ENCODE measurements at places on chromosomes 1 and 21.

DNA sequence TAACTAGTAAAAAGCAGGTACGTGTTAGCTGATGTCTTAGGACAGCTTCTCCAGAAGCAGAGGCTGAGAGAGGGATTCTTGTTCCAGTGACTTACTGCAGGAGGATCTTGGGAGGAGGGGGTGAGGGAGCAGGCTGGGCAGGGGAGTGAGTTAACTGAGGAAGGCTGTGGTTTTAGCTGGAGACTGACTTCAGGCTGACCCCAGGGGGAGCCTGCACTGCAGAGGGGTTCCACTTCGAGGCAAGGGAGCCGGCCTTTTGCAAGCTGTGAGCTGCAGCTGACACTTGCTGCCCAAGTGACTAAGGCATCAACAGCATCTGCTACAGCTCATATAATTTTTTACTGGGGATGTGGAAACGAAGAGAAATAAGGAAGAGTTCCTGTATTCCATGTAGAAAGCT lies 50.4 kb upstream of the SOD1 start:
- DNase-seq = no peak

DNA sequence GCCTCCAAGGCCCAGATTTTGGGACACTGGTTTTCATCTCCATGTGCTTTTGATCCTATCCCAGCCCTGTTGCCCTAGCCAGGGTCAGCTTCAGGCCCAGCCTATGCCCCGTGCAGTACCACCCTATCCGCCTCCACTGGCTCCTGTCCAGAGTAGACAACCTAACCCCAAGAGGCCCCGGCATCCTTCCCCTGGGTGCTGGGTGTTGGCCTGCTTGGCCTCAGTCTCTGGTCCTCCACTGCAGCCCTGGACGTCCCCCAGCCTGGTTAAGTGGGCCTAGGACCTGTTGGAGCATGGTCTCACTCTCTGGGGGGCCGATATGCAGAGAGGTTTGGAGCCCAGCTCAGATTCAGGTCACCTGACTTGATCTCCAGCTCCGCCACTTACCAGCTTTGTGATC lies 1.6 kb downstream of the CSF3R start:
- no peak for DNase-seq

- no peak for DNase-seq
Observed at GRCh38 chr1:17235135-17235885, 13.6 kb upstream of the PADI3 start.

DNA sequence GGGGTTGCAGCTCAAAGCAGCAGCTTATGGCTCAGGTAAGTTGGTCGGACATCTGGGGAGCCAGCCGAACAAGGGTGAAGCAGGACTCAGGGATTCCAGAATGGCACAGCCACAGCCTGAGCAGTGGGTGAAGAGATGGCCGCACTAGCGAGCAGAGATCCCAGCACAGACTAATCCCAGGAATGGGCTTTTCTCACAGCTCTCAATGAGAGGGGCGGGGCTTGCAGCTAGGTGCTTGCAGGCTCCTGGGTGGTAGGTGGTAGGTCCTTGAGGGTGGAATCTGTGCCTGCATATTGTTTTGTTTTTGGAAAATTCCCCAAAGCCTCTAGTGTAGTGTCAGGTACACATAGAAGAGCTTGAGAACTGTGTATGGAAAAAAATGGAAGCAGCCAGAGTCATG lies 9.0 kb downstream of the KIAA0040 start:
- DNase-seq = no peak

DNA sequence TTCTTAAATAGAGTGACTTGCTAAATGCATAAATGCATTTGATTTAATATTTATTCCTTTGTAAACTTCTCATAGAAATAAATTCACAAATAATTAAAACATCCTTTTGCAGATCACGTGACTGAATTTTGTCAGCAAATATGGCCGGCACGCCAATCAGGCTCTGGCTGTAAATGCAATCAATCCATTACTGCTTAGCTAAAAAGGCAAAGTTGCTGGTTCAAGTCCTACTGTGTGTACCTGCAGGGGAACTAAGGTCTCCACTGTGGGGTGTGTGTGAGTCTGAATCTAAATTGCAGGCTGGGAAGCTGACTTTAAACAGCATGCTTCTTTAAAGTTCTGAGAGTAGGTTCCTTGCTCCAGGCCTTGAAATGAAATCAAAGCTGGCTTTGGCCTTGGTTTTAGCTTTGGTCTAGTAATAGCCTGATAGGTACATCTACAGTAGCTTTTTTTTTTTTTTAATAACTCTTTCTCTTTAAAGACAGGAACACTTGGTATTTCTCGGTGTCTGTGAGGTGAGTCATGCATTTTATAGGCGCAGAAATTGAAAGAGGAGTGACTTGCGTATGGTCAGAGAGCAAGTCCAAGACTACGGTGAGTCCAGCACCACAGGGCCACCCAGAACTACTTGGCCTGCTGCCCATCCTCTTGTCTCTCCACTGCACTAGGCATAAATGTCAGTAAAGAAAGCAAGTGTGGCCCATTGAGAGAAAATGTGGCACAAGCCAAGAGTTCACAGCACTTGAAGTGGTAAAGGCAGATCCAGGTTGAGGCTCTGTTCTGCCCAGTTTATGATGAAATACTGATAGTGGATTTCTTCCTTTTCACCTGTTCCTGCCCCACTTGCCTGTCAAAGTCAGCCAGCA lies 36.2 kb upstream of the LYST start:
- peak; percentile 19 for DNase-seq

- DNase-seq = no peak
Observed at GRCh38 chr21:35775778-35776544, 284.4 kb downstream of the SETD4 start.

GRCh38 chr1:22975694-22976093 lies 3.0 kb upstream of the LACTBL1 start:
- no peak for DNase-seq

DNA sequence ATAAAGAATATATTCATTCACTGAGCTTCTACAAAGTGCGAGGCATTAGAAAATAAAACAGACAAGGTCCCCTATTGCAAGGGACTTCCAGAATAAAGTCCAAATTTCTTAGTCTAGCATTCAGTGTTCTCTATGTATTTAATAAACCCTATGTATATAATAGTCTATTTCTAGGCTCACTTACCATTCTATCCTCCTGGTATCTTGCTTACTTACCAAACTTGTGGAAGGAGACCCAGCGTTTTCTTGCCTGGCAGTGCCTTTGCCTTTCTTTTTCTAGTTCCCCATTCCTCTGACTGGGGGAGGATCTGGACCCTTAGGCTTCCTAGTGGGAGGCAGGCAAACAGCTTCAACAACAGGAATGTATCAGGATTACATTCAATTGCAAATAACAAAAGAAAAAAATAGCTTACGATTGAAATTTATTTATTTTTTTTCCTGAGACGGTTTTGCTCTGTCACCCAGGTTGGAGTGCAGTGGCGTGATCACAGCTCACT lies 690 bp upstream of the RNF19B start:
- DNase-seq = no peak

DNA sequence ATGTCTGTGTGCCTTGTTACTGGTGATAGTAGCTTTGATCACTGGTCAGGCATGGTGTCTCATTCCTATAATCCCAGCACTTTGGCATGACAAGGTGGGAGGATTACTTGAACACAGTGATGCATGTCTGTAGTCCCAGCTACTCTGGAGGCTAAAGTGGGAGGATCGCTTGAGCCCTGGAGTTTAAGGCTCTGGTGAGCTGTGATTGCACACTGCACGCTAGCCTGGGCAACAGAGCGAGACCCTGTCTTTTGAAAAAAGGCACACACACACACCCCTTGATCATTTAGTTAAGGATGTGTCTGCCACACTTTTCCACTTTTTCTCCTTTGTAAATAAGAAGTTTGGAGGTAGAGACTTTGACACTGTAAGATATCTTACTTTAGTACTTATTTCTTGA lies 15.1 kb downstream of the MIGA1 start:
- no peak for DNase-seq

GRCh38 chr1:235649368-235650163 lies at the start of gene GNG4:
GNG4 (minus strand) TSS chr1:235649784; CDS start chr1:235583838, 65,946 bp downstream.
- DNase-seq = peak; percentile 16

DNA sequence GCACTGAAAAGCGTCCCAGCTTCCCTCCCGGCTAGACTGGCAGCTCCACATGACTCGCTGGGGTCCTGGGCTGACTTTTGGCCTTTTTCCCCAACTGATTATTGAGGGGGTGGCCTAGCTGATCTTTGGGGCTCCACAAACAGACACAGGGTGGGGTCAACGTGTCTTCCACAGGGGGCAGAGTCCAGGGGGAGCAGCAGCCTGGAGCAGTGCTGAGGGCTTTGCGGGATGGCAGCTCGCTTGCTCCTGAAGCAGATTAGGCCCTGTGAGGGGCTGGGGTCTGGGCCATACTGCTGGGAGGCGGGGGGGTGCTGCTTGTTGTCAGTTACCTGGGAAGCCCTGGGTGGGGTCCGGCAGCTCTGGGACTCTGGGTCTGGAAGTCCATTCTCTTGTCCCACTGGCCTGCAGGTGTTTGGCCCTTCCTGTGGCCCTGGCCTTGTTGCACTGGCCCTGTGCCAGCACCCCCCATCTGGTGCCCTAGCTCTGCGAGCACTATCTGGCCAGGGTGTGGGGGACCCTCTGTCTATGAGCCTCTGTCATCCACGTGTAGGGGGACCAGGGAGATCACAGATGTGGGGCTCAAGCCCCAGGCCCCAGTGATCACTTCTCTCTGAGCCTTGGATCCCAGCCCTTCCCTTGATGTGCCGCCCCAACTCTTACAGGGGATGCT lies 12.3 kb upstream of the HES5 start:
- no peak for DNase-seq

GRCh38 chr1:47436979-47437446 lies 831 bp upstream of the FOXD2 start:
- DNase-seq = no peak

DNA sequence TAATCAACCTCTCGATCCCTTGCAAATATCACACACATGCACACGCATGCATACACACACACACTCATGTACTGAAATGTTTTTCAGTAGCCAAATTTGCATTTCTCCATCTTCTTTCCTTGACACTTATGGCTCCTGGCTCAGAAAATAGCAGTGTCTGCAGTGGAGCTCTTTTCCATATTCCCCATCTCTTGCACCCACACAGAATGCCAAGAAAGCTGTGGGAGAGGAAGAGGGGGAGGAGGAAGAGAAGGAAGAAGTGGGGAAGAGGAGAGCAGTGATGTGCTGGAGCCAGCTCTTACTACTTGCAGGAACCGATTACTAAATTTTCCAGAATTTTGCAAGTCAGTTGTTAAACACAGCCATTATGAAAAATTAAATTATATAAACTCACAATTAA lies 9.9 kb downstream of the OPTC start:
- DNase-seq = no peak

DNA sequence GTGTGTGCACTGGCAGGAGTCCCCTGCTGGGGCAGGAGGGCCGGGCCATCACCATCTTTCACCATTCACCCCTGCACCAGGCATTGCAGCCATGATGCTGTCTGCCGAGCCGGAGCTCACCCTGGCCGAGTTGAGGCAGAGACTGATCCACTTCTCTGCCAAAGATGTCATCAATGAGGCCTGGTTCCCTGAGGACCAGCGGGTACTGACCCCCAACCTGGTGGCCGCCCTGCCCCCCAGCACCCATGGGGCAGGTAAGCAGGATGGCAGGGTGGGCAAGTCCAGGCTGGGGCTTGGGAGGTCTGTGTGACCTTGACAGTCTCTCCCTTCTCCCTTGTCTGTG lies 18.6 kb downstream of the PCSK9 start:
- DNase-seq = no peak

DNA sequence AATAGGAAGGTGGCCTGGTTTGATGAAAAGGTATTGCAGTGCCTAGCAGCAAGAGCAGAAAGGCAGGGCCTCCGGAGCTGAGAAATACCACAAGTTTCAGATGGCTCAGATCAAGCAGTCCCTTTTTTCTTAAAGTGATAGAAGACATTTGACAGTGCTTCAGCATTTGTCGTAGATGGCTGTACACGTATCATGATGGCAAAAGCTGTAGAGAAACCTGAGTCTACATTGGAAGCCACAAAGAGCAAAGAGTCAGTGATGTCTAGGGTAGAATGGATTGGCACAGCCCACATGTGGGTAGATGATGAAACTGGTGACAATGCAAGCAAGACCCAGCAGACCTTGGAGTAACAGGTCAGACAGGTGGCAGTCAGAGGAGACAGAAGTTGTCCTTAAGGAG lies 101.3 kb upstream of the ARTN start:
- DNase-seq = no peak

DNA sequence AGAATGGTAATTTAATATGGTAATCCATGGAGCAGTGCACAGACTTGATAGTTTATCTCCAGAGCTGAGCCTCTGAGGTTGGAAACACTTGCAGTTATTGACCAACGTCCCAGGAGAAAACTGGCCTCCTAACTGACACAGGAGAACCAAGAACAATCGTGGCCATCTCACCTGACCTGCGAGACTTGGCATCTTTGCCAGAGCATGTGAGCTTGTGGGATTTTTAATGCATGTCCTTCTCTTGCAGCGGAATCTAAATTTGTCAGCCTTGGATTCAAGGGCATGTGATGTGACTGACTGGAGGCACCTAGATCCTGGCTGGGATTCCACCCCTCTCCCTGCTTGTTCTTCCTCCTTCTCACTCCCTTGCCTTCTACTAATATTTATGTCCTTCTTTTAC lies 27.8 kb upstream of the SLC26A9 start:
- DNase-seq = no peak

DNA sequence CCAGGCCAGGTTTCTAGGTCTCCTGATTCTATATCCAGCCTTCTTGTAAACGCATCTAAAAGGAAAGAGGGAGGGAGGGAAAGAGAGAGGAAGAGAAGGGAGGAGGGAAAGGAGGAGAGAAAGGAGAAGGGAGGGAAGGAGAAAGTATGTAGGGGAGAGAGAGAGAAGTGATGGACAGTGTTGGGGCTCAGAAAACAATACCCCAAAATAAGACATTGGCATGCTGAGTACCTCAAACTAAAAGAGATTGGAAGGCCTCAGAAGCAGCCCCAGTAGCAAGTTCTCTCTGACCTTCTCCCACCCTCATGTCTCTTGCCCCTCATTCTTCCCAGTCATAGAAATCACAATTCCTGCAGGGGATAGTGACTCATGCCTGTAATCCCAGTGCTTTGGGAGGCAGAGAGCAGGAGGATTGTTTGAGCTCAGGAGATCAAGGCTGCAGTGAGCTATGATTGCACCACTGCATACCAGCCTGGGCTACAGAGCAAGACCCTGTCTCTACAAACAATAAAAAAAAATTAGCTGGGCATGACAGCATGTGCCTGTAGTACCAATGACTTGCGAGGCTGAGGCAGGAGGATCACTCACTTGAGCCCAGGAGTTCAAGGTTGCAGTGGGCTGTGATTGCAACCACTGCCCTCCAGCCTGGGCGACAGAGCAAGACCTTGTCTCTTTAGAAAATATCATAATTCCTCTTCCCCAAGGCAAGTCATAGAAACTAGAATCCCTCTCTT lies 51.2 kb downstream of the DNTTIP2 start:
- DNase-seq = no peak

- no peak for DNase-seq
Observed at GRCh38 chr1:70907563-70908310, 139.9 kb downstream of the PTGER3 start.

GRCh38 chr1:102174259-102174863 lies 177.6 kb upstream of the OLFM3 start:
- DNase-seq = no peak
